ENCODE measurements at places on chromosomes 2 and 18. TPM values are rescaled to one million over a fixed set of nuclear protein-coding genes. Genes with fewer than 3 reads are reported as not detected.

The PLB1 gene
- not detected for total RNA-seq

GRCh38 chr2:70214365-70214764 is 23.5 kb upstream of the C2orf42 start:
- no peak overlapping the region for H3K4me3 ChIP-seq
- H3K27ac ChIP-seq, result no peak overlapping the region
- no peak for DNase-seq

DNA sequence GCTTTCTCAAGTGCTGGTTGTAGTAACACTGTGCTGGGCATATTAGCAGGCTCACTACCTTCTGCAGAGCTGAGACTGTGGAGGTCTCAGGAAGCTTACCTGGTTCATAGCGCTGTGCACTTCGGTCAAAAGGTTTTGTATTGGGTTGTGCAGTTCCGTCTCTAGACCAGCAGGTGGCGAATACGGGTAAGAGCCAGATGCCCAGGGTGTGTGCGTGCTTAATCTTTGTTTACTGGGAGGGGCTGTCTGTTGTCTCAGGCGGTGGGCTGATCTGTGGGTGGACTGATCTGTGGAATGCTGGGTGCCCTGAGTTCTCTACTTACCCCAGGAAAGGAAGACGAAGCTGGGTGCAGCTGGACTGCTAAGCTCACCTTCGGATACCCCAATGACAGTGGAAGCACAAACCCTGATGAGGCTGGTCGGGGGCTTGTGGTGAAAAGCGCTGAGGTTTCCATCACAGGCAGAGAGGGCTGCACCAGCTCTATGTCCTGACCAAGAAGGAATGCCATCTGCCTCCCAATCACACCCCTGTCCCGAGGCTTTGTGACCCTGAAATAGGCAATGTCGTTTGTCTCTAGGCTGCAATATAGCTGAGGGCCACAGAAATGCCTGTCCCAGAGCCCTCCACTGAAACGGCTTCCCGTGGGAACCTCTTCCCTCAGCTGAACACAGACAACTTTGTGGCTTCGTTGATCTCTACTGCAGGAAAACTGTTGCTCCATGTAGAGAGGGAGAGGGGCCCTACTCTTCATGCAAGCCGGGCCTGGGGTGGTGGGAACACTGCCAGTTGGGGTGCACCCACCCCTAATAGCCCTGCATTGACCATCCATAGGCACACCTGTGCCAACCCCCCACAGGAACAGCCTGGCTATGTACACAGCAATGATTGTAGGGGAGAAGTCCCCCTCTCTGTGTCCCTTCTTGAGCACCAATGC is 45.9 kb upstream of the FAM117B start:
- H3K4me3 ChIP-seq, result no peak overlapping the region
- no peaks in the 10 kb centered on the region for H3K4me1 ChIP-seq
- H3K27ac ChIP-seq, result no peak overlapping the region
- H3K36me3 ChIP-seq, result no peaks in the 10 kb centered on the region

The BMP10 gene
- not detected for total RNA-seq

The CCDC74B gene
- total RNA-seq, result 6.7 TPM

- no peaks in the 10 kb centered on the region for H3K4me1 ChIP-seq
- no peaks in the 10 kb centered on the region for H3K36me3 ChIP-seq
- no peak for DNase-seq
- H3K27me3 ChIP-seq, result no peaks in the 10 kb centered on the region
Observed at GRCh38 chr18:73948497-73948896, 199.1 kb downstream of the FBXO15 start.

- H3K4me1 ChIP-seq, result no peaks in the 10 kb centered on the region
- DNase-seq, result no peak
- no peaks in the 10 kb centered on the region for H3K27me3 ChIP-seq
- H3K4me3 ChIP-seq, result no peak overlapping the region
- H3K27ac ChIP-seq, result no peak overlapping the region
- H3K36me3 ChIP-seq, result no peaks in the 10 kb centered on the region
Observed at GRCh38 chr2:121213386-121213785, 71.6 kb downstream of the TFCP2L1 start.

- no peaks in the 10 kb centered on the region for H3K4me1 ChIP-seq
- no peak overlapping the region for H3K27ac ChIP-seq
- peaks cover 96% of the 10 kb centered on the region for H3K27me3 ChIP-seq
- peak overlapping the region; percentile 63 for H3K4me3 ChIP-seq
- H3K36me3 ChIP-seq, result no peaks in the 10 kb centered on the region
Observed at GRCh38 chr2:161423421-161424393, 7.6 kb downstream of the TBR1 start.

DNA sequence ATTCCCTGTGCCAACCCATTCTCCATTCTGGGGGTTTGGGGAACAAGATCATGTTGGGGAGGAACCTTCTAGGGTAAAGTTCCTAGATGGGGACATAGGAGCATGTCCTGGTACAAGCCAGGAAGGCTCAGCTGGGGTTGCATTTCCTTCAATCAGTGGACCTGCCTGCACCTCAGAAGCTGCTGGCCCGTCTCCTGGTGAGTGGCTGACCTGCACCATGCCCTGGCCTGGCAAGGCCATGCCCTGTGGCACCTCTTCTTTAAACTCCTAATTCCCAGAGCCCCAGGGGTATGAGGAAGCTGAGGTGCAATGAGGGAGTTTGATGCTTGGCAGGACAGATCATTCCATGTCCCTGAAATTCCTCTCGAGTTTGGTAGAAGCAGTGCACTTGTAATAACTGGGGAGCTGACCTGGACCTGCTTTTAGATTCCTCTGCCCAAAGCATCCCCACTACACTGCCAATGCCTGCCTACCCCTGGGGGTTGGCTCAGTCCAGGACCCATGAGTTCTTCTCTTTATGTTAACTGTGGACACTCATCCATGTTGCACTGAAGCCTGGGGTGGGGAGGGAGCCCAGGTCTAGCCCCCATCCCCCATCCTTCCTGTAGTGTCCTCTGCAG is 25.3 kb downstream of the MROH2A start:
- no peaks in the 10 kb centered on the region for H3K4me1 ChIP-seq
- no peaks in the 10 kb centered on the region for H3K27me3 ChIP-seq
- H3K36me3 ChIP-seq, result peaks cover 4% of the 10 kb centered on the region
- H3K27ac ChIP-seq, result no peak overlapping the region
- no peak overlapping the region for H3K4me3 ChIP-seq

The MARCO gene
- not detected for total RNA-seq

- H3K4me1 ChIP-seq, result 0 out of 2 replicates have a peak, but pooled peaks cover 2% of the 10 kb centered on the region
- H3K27ac ChIP-seq, result no peak overlapping the region
- H3K27me3 ChIP-seq, result no peaks in the 10 kb centered on the region
- H3K4me3 ChIP-seq, result no peak overlapping the region
Observed at GRCh38 chr2:106107509-106108131, 86.5 kb downstream of the UXS1 start.

GRCh38 chr2:107462181-107462580 is 364.5 kb upstream of the RGPD4 start:
- no peak for DNase-seq
- no peaks in the 10 kb centered on the region for H3K27me3 ChIP-seq
- H3K27ac ChIP-seq, result no peak overlapping the region

GRCh38 chr2:170816504-170817092 is at the start of gene GAD1:
Gene GAD1 (plus strand): TSS chr2:170816887. CDS start chr2:170818592, 1,705 bp downstream.
- H3K4me1 ChIP-seq, result peaks cover 2% of the 10 kb centered on the region
- H3K27me3 ChIP-seq, result peaks cover 73% of the 10 kb centered on the region
- no peak within 1 kb of the TSS for H3K27ac ChIP-seq

The SIX3 gene
- 0.55 TPM for total RNA-seq

The PROM2 gene
- total RNA-seq, result 4.0 TPM

GRCh38 chr2:144454466-144455287 is 65.2 kb downstream of the ZEB2 start:
- H3K4me1 ChIP-seq, result peaks cover 4% of the 10 kb centered on the region
- no peaks in the 10 kb centered on the region for H3K27me3 ChIP-seq
- H3K27ac ChIP-seq, result no peak overlapping the region
- H3K36me3 ChIP-seq, result no peaks in the 10 kb centered on the region
- no peak overlapping the region for H3K4me3 ChIP-seq

- no peak overlapping the region for H3K4me3 ChIP-seq
- no peaks in the 10 kb centered on the region for H3K36me3 ChIP-seq
- no peaks in the 10 kb centered on the region for H3K27me3 ChIP-seq
- no peak overlapping the region for H3K27ac ChIP-seq
- H3K4me1 ChIP-seq, result peaks cover 7% of the 10 kb centered on the region
- DNase-seq, result no peak
Observed at GRCh38 chr18:23861805-23862470, 152.6 kb upstream of the TTC39C start.

DNA sequence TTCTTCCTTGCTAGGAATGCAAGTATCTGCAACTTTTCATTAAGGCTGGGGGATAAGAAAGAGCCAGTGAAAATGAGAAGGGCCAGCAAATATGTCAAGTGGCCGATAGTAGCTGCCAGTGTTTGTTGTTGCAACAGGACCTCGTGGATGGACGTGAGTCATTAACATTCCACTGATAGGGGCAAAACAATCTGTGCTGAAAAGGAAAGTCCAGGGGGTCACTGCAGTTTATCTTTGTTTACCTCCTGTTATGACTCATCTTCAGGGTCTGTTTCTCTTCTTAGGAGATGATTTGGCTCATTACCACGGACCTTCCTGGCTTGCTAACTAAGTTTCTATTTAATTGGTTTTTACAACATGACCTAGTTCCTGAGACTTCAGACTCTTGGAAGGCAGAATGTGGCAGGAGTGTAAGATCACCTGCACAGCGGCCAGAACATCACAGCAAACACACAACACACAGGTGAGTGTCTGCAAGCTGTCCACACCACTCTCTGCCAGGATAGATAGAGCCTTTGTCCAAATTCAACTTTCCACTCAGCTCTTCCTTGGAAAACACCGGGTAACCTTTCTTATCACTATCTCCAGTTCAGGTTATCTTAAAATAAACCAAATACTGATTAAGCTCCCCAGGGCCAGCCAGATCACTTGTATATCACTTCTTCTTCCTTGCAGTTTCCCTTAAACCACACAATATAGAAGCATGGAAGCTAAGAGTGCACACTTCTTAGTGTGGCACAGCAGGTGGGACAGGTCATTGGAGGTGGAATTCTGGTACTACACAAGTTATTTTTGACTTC is 157.5 kb upstream of the LMAN1 start:
- no peaks in the 10 kb centered on the region for H3K36me3 ChIP-seq
- no peak overlapping the region for H3K4me3 ChIP-seq
- no peak overlapping the region for H3K27ac ChIP-seq
- H3K27me3 ChIP-seq, result no peaks in the 10 kb centered on the region
- no peaks in the 10 kb centered on the region for H3K4me1 ChIP-seq

- no peaks in the 10 kb centered on the region for H3K36me3 ChIP-seq
- no peaks in the 10 kb centered on the region for H3K27me3 ChIP-seq
- no peak for DNase-seq
Observed at GRCh38 chr18:30687501-30687900, 355.0 kb downstream of the DSC3 start.

- no peaks in the 10 kb centered on the region for H3K4me1 ChIP-seq
- no peaks in the 10 kb centered on the region for H3K27me3 ChIP-seq
- H3K27ac ChIP-seq, result no peak overlapping the region
Observed at GRCh38 chr2:24541621-24542020, 50.6 kb downstream of the NCOA1 start.

GRCh38 chr2:74532222-74532621 is 2.5 kb downstream of the HTRA2 start:
- H3K4me3 ChIP-seq, result no peak overlapping the region
- H3K36me3 ChIP-seq, result peaks cover 16% of the 10 kb centered on the region
- no peak overlapping the region for H3K27ac ChIP-seq

The SPC25 gene
- 28.5 TPM for total RNA-seq

GRCh38 chr2:62611854-62612253 is 93.7 kb upstream of the EHBP1 start:
- H3K4me3 ChIP-seq, result no peak overlapping the region
- H3K27ac ChIP-seq, result no peak overlapping the region

The SERPINB4 gene
- total RNA-seq, result 4.3 TPM

- no peak overlapping the region for H3K4me3 ChIP-seq
- no peak overlapping the region for H3K27ac ChIP-seq
Observed at GRCh38 chr18:50918153-50918552, 39.2 kb downstream of the ME2 start.

DNA sequence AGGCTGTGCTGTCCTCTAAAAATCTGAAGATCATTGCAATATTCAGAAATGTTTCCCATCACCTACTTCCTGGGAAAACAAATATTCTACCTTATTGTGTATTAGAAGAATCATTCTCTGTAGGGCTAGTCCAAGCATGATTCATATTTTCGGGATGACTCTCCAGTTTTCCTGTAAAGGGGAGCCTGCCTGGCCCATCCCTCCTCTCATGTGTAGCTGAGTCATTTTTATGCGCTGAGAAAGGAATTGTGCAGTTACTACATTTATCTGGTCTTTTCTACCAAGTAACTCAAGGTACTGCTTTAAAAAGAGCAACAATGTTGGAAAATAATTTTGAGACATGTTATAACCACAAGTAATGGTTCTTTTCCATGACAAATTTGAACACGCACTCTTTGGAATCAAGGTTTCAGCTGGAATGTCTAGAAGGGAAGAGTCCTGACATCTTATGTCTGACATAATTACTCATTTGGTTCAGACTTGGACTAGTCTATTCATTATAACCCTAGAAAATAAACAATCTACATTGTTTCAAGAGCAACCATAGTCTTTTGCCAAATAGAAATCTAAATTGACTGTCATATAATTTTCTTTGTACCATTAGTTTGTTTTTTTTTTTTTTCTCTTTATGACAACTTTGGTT is 6.6 kb downstream of the DSG3 start:
- H3K27ac ChIP-seq, result no peak overlapping the region
- no peak overlapping the region for H3K4me3 ChIP-seq

GRCh38 chr2:23268467-23269263 is 116.3 kb upstream of the KLHL29 start:
- no peak overlapping the region for H3K4me3 ChIP-seq
- H3K4me1 ChIP-seq, result no peaks in the 10 kb centered on the region
- no peaks in the 10 kb centered on the region for H3K36me3 ChIP-seq
- DNase-seq, result no peak

GRCh38 chr18:76177160-76177559 is 317.9 kb downstream of the ZNF516 start:
- DNase-seq, result no peak
- H3K4me1 ChIP-seq, result no peaks in the 10 kb centered on the region
- H3K27me3 ChIP-seq, result no peaks in the 10 kb centered on the region
- H3K36me3 ChIP-seq, result no peaks in the 10 kb centered on the region
- H3K4me3 ChIP-seq, result no peak overlapping the region
- H3K27ac ChIP-seq, result no peak overlapping the region

GRCh38 chr2:177537213-177537612 is 144.6 kb downstream of the AGPS start:
- H3K27ac ChIP-seq, result no peak overlapping the region
- no peaks in the 10 kb centered on the region for H3K27me3 ChIP-seq
- DNase-seq, result no peak
- H3K4me3 ChIP-seq, result no peak overlapping the region
- peaks cover 6% of the 10 kb centered on the region for H3K36me3 ChIP-seq

The PDCD1 gene
- 1.4 TPM for total RNA-seq

All from H9 (cell line).